ENCODE measurements at places on chromosomes 6 and 20.

DNA sequence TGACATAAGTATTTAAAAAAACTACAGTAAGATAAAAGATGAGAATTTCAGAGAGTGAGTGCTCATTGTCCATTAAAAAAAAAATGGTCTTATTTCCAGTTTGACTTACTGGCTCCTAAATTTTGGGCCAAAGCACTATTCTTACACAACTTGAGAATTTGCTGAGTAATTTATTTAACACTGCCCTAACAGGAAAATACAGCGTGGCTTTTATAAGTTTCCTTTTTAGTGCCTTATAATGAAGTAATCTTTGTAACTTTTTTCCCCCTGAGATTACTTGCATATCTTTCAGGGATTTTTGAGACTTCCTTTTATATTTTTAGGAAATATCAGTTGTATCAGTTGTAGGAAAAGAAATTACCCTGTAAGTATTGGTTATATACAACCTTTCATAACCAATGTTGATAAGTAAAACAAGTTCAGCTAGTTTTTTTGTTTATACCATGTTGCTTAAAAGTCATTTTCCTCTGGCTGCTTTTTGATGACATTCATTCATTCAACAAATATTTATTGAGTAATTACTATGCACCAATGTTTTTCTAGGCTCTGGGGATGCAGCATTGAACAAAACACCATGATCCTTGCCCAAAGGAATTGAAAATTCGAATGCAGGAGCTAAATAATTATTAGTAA, 106.4 kb upstream of the SGK1 start:
- DNase-seq: no peak

- no peak for DNase-seq
Observed at GRCh38 chr20:19868441-19868840, 110.4 kb downstream of the RIN2 start.

- DNase-seq: no peak
Observed at GRCh38 chr6:158611541-158612370, 32.8 kb downstream of the DYNLT1 start.

GRCh38 chr20:31830406-31830981, 11.3 kb downstream of the MYLK2 start:
- DNase-seq: no peak

DNA sequence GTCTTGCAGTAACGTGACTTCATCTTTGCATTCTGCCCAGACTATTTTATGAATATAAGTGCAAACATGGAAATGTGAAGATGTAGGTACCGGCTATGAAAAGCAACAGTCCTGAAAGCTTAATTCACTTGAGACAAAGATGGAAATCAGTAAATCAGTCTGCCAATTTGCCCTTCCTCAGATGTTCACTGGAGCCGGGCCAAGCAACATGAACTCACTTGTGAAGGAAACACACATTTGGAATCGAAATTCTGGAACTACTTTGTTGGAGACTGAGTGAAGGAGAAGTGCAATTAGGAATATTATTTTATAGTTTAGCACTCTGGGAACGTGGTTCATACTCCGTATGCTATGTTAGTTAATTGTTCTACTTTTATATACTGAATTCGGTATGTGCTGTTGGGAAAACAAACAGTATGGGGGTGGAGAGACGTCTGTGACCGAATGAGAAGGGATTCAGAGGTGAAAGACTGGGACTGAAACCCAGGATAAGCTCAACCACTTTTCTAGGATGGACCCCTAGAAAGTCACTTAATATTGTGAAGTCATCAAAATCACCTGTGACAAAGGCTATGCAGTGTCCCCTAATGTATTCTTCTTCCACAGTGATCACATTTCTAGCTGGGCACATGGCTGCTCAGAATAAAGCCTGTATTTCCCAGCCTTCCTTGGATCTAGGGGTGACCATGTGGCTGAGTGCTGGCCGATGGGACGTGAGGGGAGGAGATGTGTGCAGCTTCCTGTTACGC, 95.5 kb downstream of the PREX1 start:
- peak; percentile 36 for DNase-seq

- no peak for DNase-seq
Observed at GRCh38 chr6:34031625-34032383, 114.1 kb downstream of the GRM4 start.

DNA sequence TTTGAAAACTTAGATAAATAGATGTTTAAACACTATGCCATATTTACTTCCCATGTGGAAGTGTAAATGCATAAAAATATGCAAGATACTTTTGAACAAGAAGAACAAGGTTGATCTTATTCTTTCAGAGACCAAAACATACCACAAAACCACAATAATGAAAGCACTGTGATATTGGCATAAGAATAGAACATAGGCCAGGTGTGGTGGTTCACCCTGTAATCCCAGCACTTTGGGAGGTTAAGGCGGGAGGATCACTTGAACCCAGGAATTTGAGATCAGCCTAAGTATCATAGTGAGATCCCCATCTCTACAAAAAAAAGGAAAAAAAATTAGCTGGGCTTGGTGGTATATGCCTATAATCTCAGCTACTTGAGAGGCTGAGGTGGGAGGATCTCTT, 66.5 kb downstream of the KCNS1 start:
- DNase-seq: no peak

- no peak for DNase-seq
Observed at GRCh38 chr6:90541221-90541620, 45.7 kb downstream of the MAP3K7 start.

- no peak for DNase-seq
Observed at GRCh38 chr6:131861381-131861780, 53.6 kb downstream of the ENPP1 start.

GRCh38 chr20:63135411-63135810, 80.5 kb downstream of the YTHDF1 start:
- DNase-seq: no peak

DNA sequence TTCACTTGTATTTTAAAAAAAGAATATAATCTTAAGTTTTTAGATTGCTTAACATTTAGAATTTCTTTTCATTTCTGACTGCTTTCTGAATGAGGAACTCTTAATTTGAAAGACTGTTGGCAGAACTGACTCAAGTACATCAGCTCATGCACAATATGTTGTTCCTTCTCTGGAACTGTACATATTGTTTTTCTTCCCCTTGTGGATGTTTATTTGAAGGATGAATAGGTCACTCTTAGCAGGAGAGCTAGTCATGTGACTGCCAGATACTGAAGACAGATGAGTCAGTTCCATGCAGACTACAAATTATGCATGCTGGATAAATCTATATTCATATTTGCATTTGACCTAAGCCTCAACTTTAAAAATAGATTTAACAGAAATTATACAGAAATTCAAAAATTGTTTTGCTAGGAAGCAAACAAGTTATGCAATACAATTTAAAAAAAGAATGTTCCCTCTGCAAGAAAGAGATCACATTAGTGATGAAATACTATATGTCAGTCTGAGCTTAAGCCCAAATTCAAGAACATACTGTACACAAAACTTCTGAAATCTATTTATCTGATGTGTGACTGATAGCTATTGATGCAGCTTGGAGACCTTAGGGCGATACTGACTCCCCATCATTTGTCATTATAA, 1274.9 kb upstream of the GJE1 start:
- DNase-seq: peak; percentile 20
